ENCODE measurements at places on chromosomes 7 and 10. TPM values are rescaled to one million over a fixed set of nuclear protein-coding genes. Genes with fewer than 3 reads are reported as not detected.
A peak's percentile ranks its signal among the peaks of the same experiment; 100 is the strongest.

DNA sequence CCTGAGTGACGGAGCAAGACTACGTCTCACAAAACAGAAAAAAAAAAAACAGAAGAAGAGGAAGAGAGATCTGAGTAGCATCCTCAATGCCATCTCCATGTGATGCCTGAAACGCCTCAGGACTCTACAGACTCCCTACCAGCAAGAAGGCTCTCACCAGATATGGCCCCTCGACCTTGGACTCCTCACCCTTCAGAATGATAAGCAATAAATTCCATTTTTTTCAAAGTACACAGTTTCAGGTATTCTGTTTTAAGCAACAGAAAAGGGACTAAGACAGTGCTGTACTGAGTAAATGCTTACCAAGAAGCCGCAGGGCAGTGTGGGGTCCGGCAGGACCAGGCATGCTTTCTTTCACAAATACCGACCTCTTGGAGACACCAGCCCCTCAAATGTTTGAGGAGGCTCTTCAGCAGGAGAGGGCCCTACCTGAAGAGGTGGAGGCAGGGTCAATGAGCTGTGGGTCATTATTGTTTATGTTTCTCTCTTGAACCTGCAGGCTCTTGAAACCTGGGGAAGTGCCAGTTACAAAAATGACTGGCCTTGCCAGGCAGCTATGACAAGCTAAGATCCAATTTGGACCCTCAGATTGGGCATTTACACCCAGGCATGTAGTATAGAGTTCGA, 204.1 kb upstream of the LYZL1 start:
- DNase-seq, result no peak

DNA sequence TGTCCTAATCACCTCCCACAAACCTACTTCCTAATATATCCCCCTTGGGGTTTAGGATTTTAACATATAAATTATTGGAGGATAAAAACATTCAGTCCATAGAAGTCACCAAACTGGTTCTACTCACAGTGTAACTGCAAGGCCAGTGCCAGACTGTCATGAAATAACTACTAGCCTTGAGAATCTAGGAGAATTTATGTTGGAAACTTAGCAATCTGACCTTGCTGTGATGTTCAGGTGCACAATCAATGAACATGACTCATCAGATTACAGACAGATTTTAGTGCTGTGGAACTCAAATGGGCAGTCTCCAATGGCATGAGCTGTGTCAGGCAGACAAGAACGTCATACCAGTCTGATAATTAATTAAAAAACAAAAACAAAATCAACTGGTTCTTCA, 571.4 kb upstream of the IGFBP3 start:
- DNase-seq, result no peak

DNA sequence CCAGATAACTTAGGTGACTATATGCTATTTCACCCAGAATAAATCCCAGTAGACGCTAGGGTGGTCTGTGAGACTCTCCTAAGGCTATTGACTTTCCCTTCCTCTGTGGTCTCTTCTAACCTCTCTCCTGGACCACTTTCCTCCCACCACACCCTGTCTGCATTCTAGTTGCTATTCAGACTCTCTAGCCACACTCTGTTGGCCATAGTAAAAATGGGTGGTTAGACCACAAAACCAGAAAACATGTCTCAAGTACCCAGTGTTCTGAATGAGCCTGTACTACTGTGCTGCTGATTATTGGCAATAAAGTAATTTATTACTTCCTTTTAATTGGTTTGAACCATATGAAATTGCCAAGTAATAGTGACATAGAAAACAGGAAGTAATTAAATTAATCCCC, 240.8 kb downstream of the KIF20B start:
- no peak for DNase-seq

The TMEM72 gene
- total RNA-seq, result not detected

DNA sequence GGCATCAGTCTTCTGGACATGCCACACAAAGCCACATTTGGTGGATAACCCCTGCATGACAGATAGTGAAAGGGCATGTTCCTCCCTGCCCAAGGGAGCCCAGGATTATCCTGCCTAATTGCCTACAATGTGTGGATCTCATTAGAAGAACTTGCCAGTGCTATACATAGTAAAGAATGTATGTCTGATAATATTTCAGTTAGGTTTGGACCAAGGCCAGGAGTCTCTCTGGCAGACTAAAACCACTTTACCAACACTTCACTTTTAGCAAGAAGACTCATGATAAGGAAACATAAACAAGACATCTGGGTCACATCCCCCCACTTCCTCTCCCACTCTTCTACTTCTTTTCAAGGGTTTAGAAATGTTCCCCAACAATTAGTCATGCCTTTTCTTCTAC, 196.7 kb downstream of the MTERF1 start:
- DNase-seq, result peak; percentile 46

DNA sequence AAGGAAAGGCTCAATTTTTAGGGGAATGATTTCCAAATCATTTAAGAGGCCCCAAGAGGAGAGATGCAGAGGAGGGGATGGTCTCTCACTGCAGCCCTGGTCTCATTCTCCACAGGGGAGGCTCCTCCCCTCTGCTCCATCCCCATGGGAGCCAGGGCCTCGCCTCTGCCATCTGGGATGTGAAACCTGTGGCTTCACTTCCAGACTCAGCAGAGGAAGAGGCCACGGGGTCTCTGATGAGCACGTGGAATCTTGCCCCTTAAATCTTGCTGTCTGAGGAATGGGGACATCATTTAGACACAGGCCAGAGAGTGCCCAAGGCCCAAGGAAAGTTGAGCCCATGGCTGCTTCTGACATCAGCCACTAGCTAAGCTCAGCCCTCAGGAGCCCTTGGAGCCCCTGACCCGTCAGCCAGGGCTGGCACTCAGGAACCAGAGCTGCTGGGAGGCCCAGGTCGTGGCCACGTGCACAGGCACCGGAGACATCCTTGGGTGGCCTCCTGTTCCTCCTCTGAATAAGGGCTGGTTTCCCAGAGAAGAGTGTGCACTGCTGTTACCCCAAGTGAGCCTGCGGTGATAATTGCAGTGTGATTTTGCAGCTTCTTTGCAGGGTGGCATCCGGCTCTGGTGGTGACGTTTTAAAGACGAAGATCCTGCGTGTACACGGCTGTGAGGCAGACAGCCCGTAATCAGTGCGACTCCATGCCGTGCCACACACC, 50.5 kb downstream of the VIPR2 start:
- no peak for DNase-seq

- DNase-seq, result peak; percentile 59
These were observed 6.8 kb upstream of the AGR2 start for GRCh38 chr7:16811551-16811950.

GRCh38 chr7:70694971-70695794, 436.8 kb upstream of the GALNT17 start:
- peak; percentile 75 for DNase-seq

The LRMDA gene
- total RNA-seq, result 13.6 TPM

The ZNF365 gene
- not detected for total RNA-seq

- no peak for DNase-seq
These were observed 73.8 kb downstream of the DIP2C start for GRCh38 chr10:615583-616152.

DNA sequence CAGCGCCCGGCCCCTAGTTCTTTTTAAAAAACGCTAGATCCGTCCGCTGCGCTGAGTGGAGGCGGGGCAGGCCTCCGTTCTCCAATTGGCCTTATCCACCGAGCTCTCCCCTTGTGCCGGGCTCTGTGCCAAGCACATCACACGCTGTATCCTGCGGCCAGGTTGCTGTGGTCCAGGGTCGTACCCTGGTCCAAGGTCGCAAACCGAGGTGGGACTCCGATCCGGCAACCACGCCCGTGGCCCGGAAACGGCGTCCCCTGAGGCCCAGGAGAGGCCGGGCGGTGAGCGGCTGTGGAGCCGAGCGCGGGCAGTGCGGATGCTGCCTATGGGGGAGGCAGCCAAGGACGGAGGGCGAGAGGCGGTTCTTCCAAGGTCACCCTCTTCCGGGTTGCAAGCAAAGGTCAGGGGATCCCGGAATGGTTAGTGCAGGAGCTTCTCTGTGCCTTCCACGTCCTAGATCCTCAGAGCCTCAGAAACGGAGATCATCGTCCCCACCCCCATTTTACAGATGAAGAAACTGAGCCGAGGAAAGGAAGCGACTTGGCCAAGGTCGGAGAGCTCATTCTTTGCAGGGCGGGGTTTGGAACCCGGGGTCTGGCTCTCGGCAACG, 72.4 kb upstream of the LRRC4 start:
- peak; percentile 50 for DNase-seq

GRCh38 chr7:149297034-149297755, 35.2 kb downstream of the ZNF783 start:
- no peak for DNase-seq

The MYL10 gene
- not detected for total RNA-seq

The ANKRD2 gene
- not detected for total RNA-seq

GRCh38 chr7:37441816-37442215, 6.8 kb downstream of the ELMO1 start:
- DNase-seq, result no peak

GRCh38 chr7:40299097-40299496, 164.3 kb downstream of the SUGCT start:
- no peak for DNase-seq

The SAP25 gene
- total RNA-seq, result not detected

DNA sequence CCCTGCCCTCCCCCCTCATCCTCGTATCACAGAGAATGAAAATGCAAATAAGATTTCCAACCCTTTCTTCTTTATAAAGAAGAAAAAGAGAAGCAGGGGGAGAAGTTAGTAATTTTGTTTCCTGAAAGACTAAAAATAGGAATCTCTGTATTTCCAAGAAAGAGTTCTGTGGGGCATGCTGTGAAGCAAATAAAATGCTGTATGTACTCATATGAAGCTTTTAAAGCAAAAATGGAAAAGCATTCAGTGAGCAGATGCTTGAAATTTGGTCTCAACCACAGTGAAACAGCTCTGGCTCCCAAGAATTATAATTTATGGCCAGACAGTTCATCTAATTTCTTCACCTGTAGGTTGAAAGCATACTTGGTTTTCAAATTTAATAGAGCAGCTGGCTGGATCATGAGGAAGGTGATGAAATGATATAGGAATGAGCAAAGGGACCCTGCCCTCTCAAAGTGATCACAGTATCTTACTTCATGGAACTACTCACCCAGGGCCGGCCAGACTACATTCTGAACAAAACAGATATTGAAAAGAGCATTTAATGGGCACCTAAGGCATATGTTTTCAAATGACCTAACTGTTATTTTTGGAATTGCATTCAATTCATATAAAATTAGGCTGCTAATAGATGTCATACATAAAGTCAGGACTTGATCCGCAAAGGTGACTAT, 31.4 kb downstream of the SVIL start:
- no peak for DNase-seq

GRCh38 chr7:13454916-13455592, 534.4 kb downstream of the ETV1 start:
- no peak for DNase-seq
